ENCODE measurements at places on chromosomes 7 and 10.

GRCh38 chr7:133056370-133057238, 25.3 kb downstream of the CHCHD3 start:
- no peak for DNase-seq

DNA sequence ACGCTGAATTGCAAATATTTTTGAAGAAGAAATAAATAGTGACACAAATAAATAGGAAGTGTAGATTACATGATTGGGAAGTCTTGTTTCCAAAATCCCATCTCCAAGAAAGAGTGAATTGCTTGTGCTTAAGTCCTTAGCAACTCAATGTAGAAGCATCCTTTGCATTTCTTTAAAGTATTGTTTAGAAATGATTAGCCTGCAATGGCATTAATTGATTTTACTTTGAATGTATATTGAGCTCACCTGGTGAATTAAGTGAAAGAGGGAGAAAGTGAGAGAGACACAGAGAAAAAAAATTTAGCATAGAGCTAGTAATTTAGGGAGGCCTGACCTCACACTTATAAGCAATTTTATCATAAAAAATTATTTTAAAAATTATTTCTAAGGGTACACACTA, 49.0 kb upstream of the PCLO start:
- DNase-seq: no peak

DNA sequence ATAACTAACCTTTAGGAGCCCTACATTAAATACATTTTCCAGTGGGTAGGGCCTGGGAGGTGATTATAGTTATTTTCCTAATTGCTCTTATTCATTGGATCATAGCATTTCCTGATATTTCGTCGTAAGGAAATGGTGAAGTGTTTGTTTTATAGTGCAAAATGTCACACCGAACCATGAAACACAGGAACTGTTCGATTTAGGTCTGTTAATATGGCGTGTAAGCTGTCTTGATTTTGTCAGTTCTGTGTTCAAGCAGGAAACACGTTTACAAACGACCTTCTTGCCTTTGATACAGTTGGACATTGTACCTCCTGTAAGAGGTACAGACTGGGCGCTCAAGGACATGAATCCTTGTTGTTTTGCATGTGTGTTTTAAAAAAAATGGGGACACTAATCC, 14.8 kb downstream of the RBM17 start:
- DNase-seq: no peak

- DNase-seq: no peak
These were observed 104.5 kb downstream of the TNS3 start for GRCh38 chr7:47477191-47478016.

- no peak for DNase-seq
These were observed 22.2 kb downstream of the NRCAM start for GRCh38 chr7:108434010-108434409.

GRCh38 chr10:29559996-29560395, 74.8 kb downstream of the SVIL start:
- DNase-seq: no peak

DNA sequence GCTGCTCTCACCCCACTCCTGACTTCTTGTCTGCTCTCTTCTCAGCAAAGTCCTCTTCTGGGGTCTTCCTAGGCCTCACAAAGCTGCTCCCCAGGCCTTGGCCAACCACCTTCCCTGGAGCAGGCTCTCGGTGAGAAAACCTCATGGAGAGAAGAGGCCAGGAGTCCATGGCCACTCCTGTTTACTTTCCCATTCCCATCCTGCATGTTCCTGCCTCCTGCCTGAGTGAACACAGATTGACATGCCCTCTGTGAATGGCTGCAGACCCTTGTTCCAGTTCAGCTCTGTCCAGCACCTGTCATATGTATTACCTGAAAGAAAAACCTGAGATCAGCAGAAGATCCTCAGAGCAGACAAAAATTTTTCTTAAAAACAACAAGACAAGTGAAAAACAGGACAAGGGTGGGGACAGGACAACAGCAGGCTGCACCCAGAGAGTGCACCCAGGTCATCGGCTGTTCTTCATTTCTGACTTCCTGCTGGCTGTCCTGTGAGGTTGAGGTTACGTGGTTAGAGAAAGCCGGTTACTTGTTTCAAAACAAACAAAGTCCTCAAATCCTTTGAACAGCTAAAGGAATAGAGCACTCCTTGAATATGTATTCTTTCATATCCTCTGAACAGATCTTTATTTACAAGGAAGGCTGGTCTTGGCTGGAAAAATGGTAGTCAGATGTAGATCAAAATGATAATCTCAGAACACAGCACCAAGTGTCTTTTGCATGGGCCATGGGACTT, 34.0 kb upstream of the DLD start:
- DNase-seq: no peak

GRCh38 chr7:46630031-46630430, 709.0 kb upstream of the IGFBP3 start:
- no peak for DNase-seq

DNA sequence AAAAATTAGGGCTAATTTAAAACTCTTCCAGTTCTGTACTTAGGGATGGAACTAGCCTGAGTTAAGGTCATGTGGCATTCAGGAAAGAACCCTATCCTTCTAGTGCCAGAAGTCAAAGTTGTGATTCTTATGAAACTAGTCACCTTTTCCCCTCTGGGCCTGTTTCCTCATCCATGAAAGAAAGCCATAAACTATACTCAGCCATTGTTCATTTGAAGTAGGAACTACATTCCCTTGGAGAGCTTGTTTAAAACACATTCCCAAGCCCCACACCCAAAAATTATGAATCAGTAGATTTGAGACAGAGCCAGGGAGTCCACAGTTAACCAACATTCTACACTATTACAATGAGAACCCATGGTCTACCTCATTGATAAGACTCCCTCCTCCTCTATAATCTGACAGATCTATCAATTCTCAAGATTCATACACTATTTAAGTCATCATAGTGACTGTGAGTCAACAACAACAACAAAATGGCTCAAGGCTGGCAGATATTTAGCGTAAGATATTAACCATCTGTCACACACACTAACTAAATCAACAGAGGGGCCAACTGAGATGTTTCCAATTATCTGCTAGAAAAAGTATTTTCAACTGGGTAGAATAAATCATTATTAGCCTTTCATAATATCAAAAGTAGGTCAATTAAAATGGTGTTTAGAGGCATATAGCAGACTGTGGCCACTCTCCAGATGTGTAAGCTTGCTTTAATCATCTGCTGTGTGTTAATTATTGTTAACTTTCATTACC, 102.3 kb downstream of the SLC25A13 start:
- no peak for DNase-seq

- DNase-seq: no peak
These were observed 110.2 kb downstream of the LARP4B start for GRCh38 chr10:821322-821721.

DNA sequence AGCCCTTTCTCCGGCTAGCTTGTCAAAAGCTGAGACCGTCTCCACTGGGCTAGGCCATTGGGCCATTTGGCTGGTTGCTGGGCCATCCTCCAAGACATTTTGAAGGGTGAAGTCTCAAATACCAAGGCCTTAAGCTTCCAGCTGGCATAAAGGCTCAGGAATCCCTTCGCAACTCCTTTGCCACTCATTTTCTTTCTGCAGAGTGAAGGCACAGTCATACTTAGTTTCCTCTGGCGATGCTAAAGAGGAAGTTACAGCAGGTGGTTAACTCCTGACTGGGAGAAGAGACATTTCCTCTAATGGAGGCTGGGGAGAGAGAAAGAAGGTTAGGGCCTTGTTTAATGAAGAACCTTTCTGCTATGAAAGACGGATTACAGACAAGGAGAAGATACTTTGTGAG, 4.8 kb upstream of the REPIN1 start:
- no peak for DNase-seq

DNA sequence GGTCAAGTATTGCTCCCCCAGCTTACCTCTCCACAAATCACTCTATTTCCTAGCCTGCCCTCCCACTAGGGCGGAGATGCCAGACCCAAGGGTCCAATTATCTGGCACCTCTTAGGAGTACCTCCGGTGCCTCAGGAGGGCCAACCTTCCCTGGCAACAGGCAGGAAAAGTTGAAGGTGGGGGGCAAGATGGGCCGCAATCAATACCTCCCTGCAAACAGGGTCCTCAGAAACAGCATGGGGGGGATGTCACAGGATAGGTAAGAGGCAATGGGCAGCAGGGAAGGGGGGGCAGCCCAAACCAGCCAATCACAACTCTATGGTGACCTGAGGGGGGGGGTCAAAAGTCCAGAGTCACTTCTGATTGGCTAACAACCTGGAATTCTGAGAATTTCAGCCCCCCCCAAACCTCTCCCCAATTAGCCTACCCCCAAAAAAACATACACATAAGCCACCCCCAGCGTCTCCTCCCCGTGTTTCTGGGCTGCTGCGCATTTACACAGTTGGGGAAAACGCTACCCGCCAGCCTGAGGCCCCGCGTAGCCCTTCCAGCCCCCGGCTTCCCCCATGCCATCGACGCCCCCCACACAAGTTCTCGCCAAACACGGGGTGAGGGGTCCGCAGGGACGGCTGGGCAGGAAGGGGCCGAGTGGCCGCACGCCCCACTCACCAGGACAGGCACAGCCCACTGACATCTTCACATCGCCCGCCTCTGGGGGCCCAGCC, 589 bp downstream of the LDB1 start:
- DNase-seq: no peak

GRCh38 chr10:113665806-113666354, 2.0 kb upstream of the NRAP start:
- no peak for DNase-seq

DNA sequence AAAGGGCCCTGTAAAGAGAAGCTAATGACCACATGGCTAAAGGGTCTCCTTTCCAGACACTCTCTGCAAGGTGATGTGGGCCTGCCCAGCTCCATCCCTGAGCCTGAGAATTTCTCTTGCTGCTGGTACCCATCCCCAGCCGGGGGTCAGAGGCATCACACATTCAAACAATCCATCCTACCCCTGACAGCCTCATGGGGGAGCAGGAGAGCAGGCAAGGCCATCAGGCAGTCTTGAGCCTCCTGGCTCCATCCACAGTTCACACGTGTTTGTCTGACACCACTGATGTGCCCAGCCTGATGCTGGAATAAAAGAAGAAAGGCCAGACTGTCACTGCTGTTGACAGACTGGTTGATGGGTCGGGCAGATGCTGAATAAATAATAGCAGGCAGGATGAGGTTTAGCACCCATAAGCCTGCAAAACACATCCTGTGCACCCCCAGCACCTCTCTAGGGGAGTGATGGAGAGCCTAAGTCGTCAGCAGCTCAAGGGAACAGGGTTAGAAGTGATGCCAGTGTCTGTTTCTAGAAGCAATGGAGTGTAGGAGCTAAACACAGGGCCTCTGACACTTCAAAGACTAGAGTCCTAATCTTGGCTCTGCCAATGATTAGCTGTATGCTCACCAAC, 43.5 kb downstream of the TLL2 start:
- DNase-seq: peak; percentile 56

DNA sequence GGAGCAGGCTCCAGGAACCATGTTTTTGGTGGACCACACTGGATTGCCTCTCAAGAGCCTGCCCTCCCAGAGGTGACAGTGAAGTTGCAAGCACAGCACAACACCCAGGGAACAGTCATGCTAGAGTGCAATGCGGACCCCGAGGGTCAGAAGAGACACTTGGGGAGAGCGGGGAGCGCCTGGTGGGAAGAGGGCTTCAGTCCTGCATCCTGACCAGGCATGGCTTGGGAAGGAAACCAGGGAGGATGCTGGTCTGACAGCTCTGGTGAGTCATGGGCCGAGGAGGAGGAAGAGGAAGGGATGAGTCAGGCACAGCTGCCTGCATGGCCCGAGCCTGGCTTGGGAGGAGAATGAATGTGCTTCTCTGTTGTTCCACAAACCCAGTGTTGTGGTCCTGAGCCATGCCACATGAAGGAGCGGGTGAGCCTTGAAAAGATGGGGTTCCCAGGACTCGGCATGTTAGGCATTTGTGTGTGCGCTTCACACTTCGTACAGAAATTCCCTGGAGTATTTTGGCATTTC, 29.5 kb upstream of the ANKRD2 start:
- no peak for DNase-seq

DNA sequence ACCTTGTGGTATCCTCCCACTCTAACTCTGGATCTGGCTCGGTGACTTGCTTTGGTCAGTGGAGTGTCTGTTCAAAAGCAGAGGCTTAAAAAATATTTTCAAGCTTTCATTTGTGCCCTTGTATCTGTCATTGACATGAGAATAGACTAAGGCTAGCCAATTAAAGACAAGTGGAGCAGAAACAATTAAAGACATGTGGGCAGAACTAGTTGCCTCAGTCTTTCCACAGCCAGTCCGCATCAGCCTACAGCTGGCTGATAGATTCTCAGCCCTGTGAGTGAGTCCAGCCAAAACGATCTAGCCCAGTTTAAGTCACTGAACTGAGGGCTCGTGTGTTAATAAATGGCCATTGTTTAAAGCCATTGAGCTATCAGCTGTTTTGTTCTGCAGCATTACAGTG, 185.2 kb upstream of the DGKB start:
- no peak for DNase-seq

DNA sequence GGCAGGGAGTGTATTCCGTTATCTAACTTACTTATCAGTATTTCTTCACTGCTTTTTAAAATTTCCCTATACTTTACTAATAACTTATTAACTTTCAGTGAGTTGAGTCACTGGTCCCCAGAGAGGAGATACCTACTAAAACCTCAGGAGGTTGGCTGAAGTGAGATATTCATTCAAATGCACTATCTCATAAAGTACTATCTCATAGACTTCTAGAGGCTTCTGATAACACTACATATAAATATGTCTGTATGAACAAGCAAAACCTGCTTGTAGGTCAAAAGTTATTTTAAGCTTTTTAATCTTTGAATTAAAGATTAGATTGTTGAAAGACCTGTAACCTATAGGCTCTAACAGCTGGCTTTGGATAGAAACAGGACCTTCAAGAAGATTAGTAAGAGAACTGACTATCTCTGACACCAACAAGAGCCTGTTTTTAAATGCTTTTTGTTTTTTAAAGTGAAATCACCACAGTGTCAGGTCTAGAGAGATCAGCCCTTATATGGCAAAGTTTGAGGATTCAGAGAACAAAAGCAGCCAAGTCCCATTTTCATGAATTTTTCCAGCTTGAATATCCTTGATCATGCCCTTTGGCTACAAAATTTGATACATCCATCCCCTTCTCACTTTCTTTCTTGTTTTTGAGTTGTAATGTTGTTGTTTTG, 242.2 kb downstream of the ARL4A start:
- DNase-seq: no peak

GRCh38 chr7:73395538-73396503, 37.8 kb upstream of the FZD9 start:
- DNase-seq: no peak

Data from GM12891 (cell line).